Neural crest cell (in vitro differentiated cells): ENCODE measurements at places on chromosomes 1 and 21. TPM values are rescaled to one million over a fixed set of nuclear protein-coding genes. Genes with fewer than 3 reads are reported as not detected.
A peak's percentile ranks its signal among the peaks of the same experiment; 100 is the strongest.

- no peak for DNase-seq
Observed at GRCh38 chr1:38456531-38456876, 403.1 kb downstream of the RRAGC start.

DNA sequence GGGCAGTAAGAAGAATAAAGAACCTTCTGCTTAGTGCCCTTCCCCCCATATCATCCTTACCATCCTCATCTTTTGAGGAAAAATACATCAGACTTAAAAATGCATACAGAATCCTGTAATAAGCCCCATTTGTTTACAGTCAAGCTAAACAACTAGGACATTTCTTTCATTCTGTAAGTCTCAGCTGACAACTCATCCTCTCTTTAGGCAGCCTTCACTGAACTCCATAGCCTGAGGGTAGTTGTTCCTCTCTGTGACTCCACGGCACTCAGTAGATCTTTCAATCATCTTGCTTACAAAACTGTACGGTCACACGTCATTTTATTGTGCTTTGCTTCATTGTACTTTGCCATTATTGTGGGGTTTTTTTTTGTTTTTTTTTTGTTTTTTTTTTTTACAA, 82.5 kb downstream of the NRIP1 start:
- no peak for DNase-seq

- DNase-seq, result no peak
Observed at GRCh38 chr1:71861022-71861421, 421.3 kb downstream of the NEGR1 start.

- no peak for DNase-seq
Observed at GRCh38 chr1:244672946-244673682, 20.2 kb downstream of the DESI2 start.

DNA sequence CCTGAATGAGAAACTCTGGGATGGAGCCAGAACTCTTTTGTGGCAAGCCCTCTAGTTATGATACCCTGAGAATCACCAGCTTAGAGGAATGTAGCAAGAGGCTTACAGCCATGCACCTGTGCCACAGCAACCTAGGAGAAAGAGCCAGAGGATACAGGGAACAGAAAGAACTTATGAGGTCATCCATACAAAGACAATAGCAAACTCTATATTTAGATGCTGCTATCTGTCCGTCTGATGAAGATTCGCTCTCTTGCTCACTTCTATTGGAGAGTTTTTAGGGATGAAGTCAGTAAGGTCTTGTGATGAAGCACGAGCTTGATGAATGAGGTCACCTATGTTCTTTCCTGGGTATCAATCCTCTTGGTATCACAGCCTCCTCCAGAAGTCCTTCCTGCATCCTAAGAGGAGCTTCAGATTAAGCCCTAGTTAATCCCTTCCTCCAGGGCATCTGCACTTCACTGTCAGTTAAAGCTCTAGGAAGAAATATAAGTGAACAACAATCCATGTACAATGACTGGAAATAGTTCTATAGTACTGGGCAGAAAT, 185.6 kb downstream of the DAB1 start:
- no peak for DNase-seq

- DNase-seq, result no peak
Observed at GRCh38 chr21:38794978-38795377, 10.8 kb upstream of the ETS2 start.

GRCh38 chr1:93991271-93991670, 82.0 kb upstream of the GCLM start:
- no peak for DNase-seq

- no peak for DNase-seq
Observed at GRCh38 chr1:101410048-101410878, 173.4 kb downstream of the S1PR1 start.

DNA sequence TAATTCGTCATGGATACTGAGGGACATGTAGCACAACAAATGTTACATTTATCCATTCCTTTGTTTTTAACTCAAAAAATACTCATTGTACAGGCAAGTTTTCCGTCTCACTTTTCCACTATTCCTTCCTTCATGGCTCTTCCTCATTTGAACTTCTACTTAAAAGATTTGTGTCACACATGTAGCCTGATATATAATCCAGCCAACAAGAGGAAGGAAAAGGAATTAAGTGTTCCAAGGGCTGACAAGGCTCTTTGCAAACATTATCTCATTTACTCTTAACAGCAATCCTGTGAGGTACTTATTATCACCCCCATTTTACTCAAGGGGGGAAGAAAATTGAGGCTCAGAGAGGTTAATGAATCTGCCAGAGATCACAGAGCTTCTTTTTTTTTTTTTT, 22.9 kb downstream of the CD244 start:
- no peak for DNase-seq

- no peak for DNase-seq
Observed at GRCh38 chr21:46491553-46491952, 32.9 kb downstream of the DIP2A start.

DNA sequence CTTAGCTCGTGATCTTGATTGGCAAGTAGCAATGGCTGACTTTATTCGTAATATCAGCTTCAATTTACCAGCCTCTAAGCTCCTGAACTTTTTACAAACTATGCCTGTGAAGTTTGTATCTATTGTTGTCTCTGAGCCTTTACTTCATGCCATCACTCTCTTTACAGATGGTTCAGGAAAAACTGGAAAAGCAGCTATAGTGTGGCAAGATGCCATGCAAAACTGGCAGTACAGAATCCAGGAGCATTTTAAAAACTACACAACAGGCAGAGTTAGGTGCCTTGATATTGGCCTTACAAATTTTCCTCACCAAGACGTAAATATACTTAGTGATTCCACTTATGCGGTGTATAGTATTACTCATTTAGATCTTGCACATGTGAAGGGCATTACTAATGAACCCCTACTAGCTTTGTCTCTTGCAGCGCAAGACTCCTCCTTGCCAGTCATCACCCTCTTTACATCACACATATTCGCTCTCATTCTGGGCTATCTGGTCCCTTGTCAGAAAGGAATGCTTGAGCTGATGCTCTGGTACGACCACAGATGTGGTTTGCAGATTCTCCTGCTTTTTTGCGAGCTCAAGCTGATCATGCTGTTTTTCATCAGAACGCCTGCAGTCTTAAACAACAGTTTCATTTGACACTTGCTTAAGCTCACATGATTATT, 36.3 kb downstream of the CLCA1 start:
- no peak for DNase-seq

DNA sequence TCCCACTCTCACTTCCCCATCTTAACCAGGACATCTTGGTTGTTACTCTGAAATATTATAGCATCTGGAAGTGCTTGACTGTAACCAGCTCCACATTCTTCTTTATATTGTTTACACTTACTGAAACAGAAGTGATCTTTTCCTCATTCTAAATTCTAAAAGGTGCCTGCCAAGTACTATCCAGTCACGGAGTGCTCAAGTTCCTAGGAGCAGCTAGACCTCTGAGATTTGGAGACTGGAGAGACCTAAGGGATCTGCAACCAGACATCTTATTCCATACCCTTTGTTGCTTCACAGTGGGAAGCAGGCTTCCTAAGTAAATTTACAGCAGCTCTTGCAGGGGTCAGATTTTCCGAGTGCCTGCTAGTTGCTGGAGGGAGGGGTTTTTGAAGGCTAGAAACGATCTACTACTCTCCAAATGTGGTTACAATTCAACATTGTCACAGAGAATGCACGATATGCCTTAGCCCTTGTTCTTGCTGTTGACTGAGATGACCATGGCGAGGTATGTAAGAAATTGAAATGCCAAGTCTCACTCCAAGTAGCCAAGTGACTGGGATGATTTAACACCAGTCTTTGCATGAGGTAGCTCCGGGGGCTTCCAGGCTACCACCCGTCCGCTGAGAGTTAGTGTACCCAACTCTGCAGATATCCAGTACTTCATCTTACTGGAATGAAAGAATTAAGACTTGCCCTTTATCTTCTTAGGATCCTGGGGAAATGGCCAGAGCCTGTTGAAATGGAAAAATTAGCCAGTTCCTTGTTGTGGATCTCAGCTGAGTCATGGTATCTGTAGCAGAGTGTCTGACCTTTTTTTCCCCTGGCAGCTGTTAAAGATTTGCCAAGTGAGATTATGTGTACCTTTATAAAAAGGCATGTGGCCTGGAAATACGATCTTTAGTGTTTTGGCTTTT, 150.8 kb downstream of the MAST2 start:
- DNase-seq, result no peak

DNA sequence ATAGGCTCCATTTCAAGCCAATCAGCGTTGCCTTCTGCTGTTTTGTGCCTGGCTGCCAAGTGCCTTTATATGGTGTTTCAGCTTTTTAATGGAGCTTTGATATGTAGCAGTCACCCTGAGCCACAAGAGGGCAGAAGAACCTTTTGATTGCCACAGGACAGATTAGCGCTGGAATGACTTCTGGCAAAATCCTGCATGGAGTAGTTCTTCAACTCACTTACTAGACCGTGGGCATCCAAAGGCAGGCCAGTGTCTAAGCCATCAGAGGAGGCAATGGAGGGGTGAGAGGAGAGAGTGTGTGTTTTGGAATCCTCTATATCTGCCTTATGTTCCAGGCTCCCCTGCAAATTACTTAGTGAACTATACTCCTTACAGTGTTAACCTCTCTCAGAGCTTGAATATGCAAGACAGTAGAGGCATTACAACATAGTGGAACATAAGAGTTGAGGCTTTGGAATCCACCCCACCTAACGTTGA, 56.2 kb downstream of the ST3GAL3 start:
- peak; percentile 55 for DNase-seq

- no peak for DNase-seq
Observed at GRCh38 chr1:47830641-47831333, 166.4 kb downstream of the TRABD2B start.

GRCh38 chr1:10779201-10779600, 17.2 kb downstream of the CASZ1 start:
- DNase-seq, result no peak

- DNase-seq, result no peak
Observed at GRCh38 chr1:19618428-19618827, 25.7 kb upstream of the NBL1 start.

GRCh38 chr1:6683434-6683833, 18.2 kb downstream of the DNAJC11 start:
- no peak for DNase-seq

GRCh38 chr1:91798241-91798648, 87.7 kb downstream of the TGFBR3 start:
- DNase-seq, result no peak

Gene NPPB
- not detected in 2 replicates for total RNA-seq

Gene KRTAP19-3
- not detected in 2 replicates for total RNA-seq

Gene PLEKHG5
- total RNA-seq, result 28.9 and 31.7 TPM in 2 replicates

Gene RPRD2
- 40.8 and 43.6 TPM in 2 replicates for total RNA-seq

Gene GPR37L1
- total RNA-seq, result 0.05 TPM in 1 of 2 replicates, not detected in the other

Gene PTPN14
- 21.4 and 26.4 TPM in 2 replicates for total RNA-seq

Gene FAM167B
- total RNA-seq, result 0.66 and 1.5 TPM in 2 replicates

Gene NES
- 248 and 265 TPM in 2 replicates for total RNA-seq

Gene CFHR3
- total RNA-seq, result 0.82 and 0.86 TPM in 2 replicates

Gene ZBTB8B
- total RNA-seq, result 3.1 and 3.3 TPM in 2 replicates
